ENCODE measurements at places on chromosomes 13 and 19.
A peak's percentile ranks its signal among the peaks of the same experiment; 100 is the strongest.

DNA sequence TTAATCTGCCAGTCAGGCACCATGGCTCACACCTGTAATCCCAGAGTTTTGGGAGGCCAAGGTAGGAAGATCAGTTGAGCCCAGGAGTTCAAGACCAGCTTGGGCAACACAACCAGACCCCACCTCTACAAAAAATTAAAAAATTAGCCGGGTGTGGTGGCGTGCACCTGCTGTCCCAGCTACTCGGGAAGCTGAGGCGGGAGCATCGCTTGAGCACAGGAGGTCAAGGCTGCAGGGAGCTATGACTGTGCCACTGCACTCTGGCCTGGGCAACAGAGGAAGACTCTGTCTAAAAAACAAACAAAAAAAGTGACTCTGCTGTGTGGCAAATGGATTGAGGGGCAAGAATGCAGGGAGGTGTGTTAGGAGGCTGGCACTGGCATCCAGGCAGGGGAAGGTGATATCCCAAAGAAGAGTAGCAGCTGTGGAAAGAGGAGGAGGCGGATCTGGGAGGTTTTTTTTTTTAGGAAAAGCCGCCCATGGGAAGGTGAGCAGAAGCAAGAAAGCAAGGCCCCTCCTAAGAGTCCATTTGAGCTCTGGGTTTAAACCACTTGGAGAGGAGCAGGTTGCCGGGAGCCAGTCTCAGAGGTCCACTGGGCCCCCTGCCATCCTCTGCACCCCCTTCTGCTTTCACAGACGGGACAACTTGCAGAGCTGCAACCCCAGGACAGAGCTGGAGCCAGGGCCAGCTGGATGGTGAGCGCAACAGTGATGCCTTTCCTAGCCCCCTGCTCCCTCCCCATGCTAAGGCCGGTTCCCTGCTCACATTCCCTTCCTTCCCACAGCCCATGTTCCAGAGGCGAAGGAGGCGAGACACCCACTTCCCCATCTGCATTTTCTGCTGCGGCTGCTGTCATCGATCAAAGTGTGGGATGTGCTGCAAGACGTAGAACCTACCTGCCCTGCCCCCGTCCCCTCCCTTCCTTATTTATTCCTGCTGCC is 2.1 kb downstream of the HAMP start:
- DNase-seq = no peak

- DNase-seq = no peak
Observed at GRCh38 chr13:29760544-29760943, 89.9 kb downstream of the UBL3 start.

GRCh38 chr19:47723581-47723940 is 10.3 kb downstream of the EHD2 start:
- no peak for DNase-seq

GRCh38 chr19:3024870-3025548 is 4.1 kb downstream of the TLE2 start:
- DNase-seq = no peak

- DNase-seq = peak; percentile 4
Observed at GRCh38 chr13:70203661-70204229, 95.5 kb upstream of the KLHL1 start.

DNA sequence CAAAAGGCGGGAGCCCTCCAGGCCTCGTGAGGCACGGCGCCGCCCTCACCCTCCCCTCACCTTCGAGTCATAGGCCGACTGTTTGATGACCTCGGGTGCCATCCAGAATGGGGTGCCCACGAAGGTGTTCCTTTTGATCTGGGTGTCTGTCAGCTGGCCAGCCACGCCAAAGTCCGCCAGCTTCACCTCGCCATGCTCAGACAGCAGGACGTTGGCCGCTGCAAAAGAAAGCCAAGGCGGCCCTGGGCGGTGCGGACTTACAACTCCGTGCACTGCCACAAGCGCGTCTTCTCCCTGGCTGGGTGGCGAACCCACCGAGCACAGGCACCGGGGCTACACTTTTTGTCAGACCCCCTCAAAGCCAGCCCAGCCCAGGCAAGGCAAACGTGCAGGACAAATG is 102.1 kb downstream of the STK24 start:
- no peak for DNase-seq

DNA sequence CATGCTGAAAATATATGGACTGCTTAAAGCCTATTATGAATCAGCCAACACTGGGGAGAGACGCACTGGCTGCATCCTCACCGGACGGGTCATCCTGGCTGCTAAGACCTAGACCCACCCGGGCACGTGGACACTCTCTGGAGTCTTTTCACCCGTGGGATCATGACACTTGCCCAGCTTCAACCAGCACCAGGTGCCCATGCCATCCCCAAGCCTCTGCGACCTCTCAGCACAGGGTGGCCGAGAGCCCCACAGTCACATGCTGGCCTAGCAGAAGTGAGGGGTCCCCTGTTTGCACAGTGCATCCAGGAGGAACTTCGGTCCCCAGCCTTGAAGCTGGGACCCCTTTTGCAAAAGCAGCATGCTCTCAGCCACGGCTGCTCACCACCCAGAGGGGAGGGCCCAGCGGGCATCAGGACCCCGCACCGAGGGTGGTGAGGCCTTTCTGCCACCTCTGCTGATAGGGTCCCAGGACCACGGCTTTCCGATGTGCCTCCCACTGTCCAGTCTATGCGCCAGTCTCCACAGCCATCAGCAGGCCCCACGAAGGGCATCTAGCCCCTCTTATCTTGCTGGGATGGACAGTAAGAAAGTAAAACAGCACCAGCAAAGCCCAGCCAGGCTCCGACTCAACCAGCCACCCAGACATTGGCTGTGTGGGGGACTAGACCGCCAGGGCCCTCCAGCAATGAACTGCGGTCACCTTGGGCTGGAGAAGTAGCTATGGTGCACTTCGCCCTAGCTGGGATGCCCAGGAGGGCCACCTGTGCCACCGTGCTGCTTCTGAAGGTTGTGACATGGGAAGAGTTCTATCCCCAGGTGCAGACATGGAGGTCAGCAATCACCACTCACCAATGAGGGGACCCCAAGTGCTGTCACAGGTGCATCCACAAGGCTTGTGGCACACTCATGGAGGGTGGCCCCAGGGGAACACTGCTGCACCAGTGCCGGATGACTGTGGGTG is 73.1 kb downstream of the CEBPG start:
- no peak for DNase-seq

- DNase-seq = no peak
Observed at GRCh38 chr13:63449550-63449949, 2033.9 kb upstream of the PCDH20 start.

DNA sequence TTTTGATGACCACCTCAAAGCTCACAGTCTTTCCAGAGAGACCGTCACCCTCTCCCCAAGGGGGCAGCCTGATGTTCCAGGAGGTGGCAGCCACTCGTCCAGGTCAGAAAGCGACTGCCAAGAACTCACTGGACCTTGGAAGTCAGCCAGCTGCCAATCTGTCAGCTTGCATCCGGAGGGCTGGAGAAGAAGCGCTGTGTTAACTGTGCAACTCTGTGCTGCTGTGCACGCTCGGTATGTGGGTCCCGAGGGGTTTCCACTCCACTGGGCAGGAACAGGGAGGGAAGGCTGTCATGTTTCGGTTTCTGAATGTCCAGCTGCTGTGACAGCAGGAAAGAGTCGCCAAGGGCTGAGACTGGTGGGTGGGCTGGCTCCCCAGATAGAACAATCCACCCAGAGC is 89.2 kb downstream of the CACNA1A start:
- no peak for DNase-seq

DNA sequence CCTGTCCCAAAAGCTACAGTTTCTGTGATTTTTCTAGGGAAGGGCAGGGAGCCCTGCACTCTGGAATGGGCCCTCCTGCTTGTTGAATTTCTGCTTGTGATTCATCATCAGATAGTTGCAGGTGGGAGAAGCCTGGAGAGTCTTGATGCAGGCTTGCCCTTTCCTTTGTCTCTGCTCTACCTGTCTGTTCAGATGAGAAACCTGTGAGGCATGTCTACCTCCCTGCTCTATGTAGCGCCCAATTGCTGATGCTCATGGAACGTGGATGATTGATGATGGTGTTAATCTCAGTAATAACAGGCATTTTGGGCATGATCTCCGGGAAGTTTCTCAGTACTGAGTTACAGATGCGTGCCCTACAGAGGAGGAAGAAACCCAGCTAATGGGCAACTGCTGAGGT is 10.9 kb upstream of the CBY2 start:
- DNase-seq = no peak

- no peak for DNase-seq
Observed at GRCh38 chr13:71851498-71852409, 15.2 kb downstream of the DACH1 start.

- DNase-seq = no peak
Observed at GRCh38 chr19:48967346-48968178, 2.5 kb downstream of the FTL start.

DNA sequence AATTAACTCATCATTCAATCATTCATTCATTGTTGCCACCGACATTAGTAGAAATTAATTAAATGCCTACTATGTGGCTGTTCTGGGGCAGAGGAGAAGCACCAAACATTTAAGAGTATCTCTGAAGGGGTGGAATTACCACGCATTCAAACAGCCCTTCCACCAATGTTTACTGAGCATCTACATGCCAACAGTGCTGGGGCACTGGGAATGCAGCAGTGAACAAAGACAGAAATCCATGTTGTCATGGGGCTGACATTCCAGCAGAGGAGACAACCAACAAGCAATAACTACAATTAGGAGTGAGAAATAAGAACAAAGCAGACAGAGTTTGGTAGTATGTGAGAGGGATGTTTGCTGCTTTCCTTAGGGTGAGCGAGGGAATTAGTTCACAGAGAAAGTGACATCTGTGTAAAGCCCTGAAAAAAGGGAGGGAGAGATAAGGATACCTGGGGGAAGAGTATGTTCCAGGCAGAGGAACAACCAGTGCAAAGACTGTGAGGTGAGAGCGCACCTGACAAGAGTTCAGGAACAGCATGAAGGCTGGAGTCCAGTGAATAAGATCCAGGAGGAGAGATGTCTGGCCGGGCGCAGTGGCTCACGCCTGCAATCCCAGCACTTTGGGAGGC is 1.3 kb upstream of the PAK4 start:
- no peak for DNase-seq

DNA sequence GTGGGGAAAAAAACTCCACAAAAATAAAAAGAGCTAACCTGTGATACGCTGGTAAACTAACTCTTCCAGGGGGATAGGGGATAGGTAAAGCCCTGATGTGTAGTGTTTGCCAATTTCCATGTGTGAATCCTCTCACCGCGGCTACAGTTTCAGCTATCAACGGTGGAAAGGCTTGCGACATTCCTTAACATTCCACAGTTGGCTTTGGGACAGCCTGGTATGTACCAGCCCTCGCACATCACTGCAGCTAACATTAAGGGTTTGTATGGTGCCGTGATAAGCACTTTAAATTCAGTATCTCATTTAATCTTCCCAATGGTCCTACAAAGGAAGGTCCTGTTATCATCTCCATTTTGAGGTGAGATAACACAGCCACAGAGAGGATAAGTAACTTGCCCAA is 112.4 kb downstream of the KATNAL1 start:
- no peak for DNase-seq

DNA sequence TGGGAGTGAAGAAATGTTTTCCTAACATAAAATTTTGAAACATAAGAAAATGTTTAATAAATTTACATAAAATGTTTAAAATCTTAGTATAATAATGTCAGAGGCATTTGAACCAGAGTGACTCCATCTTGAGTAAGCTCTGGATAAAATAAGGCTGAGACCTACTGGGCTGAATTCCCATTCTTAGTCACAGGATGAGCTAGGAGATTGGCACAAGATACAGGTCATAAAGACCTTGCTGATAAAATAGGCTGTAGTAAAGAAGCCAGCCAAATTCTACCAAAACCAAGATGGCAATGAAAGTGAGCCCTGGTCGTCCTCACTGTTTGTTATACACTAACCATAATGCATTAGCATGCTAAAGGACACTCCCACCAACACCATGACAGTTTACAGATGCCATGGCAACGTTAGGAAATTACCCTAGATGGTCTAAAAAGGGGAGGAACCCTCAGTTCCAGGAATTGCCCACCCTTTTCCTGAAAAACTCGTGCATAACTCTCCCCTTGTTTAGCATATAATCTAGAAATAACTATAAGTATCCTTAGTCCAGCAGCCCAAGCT is 1184.0 kb downstream of the UQCRFS1 start:
- no peak for DNase-seq

DNA sequence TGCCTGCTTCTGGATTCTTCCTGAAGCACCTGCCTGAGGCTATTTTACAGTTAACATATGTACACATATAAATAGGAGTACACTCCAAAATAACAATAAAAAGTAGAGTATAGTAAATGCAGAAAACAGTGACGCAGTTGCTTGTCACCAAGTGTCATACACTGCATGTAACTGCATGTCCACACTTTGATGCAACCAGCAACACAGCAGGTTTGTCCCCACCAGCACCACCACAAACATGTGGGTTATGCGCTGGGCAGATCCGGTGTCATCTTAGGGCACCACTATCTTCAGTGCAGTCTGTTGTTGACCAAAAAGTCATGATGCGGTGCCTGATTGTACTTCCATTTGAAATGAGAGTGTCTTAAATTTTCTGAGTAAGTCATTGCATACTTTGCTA is 51.3 kb downstream of the COL4A2 start:
- no peak for DNase-seq

- no peak for DNase-seq
Observed at GRCh38 chr19:6739390-6739882, at the start of gene TRIP10. TSS of gene TRIP10 (plus strand) at chr19:6739680. CDS start at chr19:6739762, 82 bp downstream.

GRCh38 chr19:31530781-31531180 is 181.5 kb upstream of the TSHZ3 start:
- DNase-seq = no peak

- no peak for DNase-seq
Observed at GRCh38 chr19:3464587-3465235, 15.6 kb downstream of the SMIM24 start.

DNA sequence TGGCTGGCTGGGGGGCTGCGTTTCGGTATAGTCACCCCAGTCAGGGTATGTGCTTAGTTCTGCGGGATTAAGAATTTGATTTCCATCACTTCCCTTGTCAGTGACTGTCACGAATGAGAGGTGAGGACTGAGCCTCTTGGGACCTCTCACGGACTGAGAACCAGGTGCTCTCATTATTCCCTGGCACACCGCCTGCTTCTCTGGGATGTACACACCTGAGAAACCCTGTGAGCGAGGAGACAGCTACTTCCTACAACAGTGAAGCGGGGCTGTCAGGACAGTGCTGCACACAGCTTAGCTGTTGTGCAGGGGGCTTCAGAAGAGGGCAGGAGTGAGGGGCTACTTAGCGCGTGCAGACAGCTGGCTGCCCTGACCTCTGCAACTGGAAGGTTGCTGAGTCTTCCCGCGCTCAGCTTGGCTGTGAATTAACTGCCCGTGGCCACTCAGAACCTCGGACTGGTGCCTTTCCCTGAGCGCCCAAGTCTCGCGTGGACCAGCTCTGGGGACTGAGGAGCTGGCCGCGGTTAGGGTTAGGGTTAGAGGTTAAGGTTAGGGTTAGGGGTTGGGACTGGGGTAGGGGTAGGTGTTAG is 65.3 kb upstream of the MCF2L start:
- no peak for DNase-seq

GRCh38 chr13:40558656-40559055 is 107.8 kb downstream of the FOXO1 start:
- no peak for DNase-seq

- no peak for DNase-seq
Observed at GRCh38 chr13:51681037-51681678, 96.9 kb downstream of the WDFY2 start.

- no peak for DNase-seq
Observed at GRCh38 chr19:41362143-41362847, 1.7 kb downstream of the B9D2 start.

GRCh38 chr19:5292822-5293611 is 47.6 kb downstream of the PTPRS start:
- no peak for DNase-seq

All from HCT116 (cell line).